ENCODE measurements at places on chromosomes 2 and 18. TPM values are rescaled to one million over a fixed set of nuclear protein-coding genes. Genes with fewer than 3 reads are reported as not detected.

DNA sequence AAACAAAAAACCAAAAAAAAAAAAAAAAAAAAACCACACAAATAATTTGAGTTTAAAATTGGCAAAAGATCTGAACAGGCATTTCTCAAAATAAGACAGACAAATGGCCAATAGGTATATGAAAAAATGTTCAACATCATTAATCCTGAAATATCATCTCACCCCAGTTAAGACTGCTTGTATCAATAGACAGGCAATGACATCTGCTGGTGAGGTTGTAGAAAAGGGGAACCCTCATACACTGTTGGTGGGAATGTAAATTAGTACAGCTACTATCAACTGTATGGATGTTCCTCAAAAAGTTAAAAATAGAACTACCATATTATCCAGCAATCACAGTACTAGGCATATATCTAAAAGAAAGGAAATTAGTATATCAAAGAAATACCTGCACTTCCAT is 523.1 kb downstream of the XIRP2 start:
- DNase-seq, result no peak

DNA sequence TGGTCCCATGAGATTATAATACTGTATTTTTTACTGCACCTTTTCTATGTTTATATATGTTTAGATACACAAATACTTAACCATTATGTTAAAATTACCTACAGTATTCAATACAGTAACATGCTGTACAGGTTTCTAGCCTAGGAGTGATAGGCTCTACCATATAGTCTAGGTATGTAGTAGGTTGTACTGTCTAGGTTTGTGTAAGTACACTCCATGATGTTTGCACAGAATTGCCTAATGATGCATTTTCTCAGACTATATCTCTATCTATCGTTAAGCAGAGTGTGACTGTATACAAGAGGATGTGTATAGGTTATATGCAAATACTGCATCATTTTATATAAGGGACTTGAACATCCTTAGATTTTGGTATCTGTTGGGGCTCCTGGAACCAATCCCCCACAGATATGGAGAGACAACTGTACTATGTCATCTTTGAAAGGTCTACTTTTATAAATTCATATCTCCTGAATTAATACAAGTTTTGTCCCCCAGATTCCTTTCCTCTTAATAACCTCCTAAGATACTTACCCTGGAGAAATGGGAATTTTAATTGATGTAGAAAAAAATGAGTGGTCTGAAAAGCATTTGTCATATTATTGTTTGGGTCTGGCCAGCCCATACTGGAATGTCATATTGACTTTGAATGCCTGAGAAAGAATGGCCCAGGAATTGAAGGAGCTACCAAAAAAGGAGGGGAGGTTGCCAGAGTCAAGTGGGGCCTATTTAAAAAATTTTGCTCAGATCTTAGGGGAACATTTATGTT is 36.6 kb downstream of the EHBP1 start:
- DNase-seq, result no peak

BMP10 gene
- not detected for total RNA-seq

GRCh38 chr18:74139411-74139810 is 8.2 kb downstream of the FBXO15 start:
- no peak for DNase-seq

DNA sequence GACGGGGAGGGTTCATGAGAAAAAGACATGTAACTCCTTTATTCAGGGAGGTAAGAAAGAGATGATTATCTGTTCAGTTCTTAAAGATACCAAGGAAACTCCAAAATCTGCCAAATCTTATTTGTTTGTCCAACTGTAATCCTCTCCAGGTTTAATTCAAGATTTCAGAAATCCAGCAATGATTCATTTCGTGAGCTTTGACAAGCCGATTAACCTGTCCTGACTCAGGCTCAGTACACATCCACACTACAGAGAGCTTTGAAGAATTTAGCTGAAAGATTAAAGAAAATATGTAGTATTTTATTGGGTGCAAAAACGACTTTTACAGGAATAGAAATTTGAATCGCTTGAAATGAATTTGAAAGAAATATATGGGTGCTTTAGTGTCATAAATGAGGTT is 1.1 kb downstream of the SPAG16 start:
- DNase-seq, result no peak

Data from CD4-positive, alpha-beta T cell (primary cell).